LHCN-M2 (cell line): ENCODE measurements at places on chromosomes 3 and 15. TPM values are rescaled to one million over a fixed set of nuclear protein-coding genes. Genes with fewer than 3 reads are reported as not detected.

GRCh38 chr3:129282727-129283327 lies 4.2 kb downstream of the HMCES start:
- peak; percentile 12 for DNase-seq

DNA sequence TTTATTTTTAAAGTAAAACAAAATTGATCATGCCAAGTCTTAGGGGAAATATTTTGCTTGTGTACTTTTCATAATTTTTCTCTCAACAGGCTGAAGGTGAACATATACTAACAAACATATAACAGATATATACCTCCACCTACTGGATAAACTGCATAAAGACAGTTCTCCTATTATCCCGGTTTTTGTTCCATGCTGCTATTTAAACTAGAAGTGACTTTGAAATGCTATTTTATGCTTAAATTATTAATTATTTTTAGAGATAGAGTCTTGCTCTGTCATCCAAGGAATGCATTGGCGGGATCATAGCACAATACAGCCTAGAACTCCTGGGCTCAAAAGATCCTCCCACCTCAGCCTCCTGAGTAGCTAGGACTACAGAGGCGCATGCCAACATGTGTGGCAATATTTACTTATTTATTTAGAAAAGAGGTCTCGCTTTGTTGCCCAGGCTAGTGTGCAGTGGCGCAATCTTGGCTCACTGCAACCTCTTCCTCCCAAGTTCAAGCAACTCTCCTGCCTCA lies 49.8 kb downstream of the ST3GAL6 start:
- peak; percentile 38 for DNase-seq

DNA sequence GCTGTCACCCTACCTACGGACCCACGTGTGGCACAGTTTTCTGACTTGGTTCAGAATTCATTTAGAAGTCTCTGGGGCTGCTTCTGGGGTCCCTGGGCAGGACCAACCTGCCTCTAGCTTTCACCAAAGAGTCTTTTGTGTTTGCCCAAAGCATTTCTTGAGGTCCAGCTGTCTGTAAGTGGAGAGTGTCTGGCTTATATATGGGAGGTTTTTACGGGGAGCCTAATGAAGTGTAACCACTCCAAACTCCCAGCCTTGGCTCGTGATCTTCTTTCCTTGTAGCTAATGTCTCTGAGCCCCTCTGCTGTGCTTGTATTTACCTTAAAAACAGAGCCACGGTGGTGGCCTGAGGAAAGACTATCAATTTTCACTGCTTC lies 109.0 kb upstream of the CTDSPL start:
- no peak for DNase-seq

DNA sequence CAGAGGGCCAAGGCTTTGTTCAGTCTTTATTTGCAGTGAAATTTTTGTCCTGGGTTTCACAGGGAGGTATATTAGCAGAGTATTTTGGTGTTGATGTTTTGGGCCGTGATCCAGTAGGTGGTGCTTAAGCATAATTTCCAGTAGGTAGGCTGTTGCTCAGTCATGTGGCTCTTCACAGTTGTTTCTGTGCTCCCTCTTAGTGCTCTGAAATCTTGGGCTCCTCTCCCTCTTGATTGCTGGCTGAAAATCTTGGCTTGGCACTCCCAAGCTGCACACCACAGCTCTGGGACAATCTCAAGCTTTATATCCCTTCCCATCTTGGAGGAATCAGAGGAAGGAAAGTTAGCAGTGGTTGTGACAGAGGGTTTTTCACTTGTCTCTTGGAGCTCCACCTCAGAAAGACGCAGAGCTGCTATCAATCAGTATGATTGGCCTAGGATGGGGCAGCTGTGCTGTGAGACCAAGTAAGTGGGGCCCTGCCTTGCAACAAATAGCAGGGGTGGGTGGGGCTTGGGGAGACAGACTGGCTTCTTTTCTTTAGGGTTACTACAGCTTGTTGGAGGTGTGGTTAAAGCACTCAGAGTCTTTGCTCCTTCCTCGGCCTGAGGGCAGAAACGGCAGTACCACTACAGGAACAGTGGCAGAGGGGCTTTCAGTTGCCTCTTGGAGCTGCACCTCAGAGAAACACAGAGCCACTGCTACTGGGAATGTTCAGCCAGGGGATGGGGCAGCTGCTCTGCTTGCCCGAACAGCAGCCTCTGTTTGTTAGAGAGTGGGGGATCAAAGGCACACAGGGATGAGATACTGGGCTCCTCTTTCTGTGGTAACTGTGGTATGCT lies 627.0 kb downstream of the SI start:
- DNase-seq = no peak

CHRM5 gene
- total RNA-seq = 0.06 TPM in 2 replicates

GRCh38 chr3:192929755-192930547 lies 12.3 kb upstream of the MB21D2 start:
- peak; percentile 69 for DNase-seq

GRCh38 chr15:80159811-80160569 lies 7.2 kb downstream of the FAH start:
- peak; percentile 18 for DNase-seq

DNA sequence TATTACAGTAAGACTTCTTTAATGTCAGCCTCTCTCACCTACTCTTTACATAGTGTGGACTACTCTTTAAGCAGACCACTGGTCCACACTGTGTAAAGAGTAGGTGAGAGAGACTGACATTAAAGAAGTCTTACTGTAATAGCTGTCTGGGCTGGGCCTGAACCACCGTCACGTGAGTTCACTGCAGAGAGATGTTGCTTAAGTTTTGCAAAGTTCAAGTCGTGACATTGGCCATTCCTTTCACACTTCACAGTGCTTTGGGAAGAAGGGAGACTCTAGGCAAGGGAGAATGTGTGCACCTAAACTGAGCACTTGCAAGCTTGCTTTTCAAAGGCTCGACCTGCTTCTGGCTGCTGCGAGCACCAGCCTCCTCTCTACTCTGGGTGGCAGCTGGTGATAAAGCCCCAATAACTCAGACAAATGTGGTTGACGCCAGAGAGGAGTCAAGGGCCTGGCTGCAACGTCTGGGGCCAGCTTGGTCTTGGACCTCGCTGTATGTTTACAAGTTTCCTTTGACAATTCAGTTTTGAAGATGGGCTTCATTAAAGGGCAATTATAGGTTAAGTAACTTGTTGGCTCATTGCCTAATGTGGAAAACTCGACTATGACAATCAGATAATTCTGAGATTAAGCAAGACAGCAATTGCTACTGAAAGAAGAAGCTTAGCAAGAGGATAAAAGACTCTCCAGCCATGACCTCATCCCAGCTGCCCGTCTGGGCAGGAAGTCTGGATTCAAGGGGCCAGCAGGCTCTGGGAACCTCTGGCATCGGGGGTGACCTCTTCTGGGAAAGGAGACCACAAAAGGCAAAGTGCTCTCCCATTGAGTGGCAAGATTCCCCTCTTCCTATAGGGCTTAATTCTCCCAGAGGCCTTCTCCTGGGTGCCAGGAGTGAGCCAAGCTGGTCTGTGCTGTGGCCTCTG lies 242.1 kb upstream of the TLE3 start:
- DNase-seq = peak; percentile 31
